ENCODE measurements at places on chromosomes 1 and 21.

DNA sequence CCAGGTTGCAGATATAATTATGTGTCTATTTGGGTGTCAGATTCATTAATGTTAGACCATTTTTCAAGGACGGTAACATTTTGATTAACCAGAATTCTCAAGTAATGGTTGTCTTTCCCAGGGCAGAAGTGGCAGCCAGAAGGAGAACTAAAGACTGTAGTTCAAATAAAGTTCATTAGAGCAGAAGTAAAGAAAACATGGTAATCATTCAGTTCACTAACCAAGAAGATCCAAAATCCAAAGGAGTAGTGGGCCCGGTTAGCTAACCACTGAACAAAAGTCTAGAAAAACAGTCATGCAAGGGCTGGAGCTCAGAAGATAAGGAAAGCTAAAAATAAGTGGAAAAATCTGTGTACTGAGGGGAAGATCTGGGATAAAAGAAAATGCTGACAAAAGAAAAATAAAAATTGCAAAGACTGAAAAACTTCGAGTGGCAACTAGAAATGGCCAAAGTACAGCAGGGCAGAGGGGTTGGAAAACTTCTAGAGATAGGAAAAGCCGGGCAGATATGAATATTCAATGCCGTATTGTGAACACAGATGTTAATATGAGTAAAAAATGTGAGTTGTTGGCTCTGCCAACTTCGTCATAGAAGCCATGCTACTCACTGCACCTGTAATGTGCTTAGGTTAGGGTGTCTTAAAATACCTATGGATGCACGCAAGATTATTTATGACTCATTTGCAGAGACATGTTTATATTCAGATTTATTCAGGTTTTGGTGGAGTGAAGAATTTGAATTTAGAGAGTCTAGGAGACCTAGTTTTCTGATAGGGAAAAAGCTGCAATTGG lies 925.9 kb downstream of the LTN1 start:
- DNase-seq: no peak

GRCh38 chr1:46804027-46804889 lies 5.4 kb downstream of the CYP4B1 start:
- no peak for DNase-seq

GRCh38 chr1:215181518-215181917 lies 99.0 kb downstream of the KCNK2 start:
- no peak for DNase-seq

GRCh38 chr1:67166196-67166595 lies at the start of gene IL23R:
TSS of gene IL23R (plus strand) at chr1:67166454. CDS start at chr1:67168121, 1,667 bp downstream.
- DNase-seq: peak; percentile 45

- no peak for DNase-seq
Observed at GRCh38 chr1:159266832-159267231, 35.3 kb upstream of the FCER1A start.

- DNase-seq: peak; percentile 82
Observed at GRCh38 chr1:10494754-10495474, 20.2 kb downstream of the PEX14 start.

GRCh38 chr1:3403388-3404231 lies 50.9 kb upstream of the ARHGEF16 start:
- no peak for DNase-seq

DNA sequence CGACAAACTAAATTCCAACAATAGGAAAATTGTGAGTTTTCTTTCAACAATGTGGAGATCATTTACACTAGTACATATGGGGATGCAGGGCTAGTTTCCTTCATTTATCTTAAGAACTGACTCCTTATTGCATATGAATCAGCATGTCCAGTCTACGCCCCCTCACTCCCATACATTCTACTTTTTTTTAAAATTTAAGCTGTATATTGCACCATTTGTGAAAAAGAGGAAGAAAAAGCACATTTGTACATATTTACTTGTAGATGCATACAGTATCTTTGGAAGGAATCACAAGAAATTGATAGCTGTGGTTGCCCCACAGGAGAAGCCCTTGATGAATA lies 15.9 kb downstream of the VPS26C start:
- DNase-seq: no peak

DNA sequence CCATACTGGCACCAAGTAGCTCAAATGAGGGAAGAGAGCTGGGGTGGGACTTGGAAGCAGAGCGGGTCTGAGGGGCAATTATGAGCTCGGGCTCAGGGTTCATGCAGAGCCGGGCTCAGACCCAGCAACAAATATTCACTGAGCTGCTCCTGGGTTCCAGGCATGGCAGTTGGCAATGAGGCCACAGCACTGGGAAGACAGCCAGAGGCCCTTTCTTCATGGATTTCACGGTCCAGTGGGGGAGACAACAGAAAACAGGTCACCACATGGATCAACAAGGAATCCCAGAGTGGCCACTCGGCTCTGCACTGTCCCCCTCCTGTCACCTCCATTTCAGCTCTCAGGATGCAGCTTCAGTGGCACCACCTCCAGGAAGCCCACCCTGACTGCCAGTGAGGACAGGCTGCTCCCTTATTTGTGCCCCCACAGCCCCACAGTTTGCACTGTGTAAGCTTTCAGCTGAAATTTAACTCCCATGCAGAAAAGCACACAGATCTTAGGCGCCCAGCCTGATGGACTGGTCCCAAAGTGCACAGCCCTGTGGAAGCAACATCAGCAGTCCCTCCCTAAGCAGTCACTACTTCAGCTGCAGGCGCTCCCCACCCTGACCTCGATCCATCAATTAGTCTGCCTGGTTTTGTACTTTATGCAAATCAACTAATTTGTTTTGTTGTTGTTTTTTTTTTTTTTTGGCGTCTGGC lies 22.4 kb downstream of the ARHGEF19 start:
- no peak for DNase-seq

DNA sequence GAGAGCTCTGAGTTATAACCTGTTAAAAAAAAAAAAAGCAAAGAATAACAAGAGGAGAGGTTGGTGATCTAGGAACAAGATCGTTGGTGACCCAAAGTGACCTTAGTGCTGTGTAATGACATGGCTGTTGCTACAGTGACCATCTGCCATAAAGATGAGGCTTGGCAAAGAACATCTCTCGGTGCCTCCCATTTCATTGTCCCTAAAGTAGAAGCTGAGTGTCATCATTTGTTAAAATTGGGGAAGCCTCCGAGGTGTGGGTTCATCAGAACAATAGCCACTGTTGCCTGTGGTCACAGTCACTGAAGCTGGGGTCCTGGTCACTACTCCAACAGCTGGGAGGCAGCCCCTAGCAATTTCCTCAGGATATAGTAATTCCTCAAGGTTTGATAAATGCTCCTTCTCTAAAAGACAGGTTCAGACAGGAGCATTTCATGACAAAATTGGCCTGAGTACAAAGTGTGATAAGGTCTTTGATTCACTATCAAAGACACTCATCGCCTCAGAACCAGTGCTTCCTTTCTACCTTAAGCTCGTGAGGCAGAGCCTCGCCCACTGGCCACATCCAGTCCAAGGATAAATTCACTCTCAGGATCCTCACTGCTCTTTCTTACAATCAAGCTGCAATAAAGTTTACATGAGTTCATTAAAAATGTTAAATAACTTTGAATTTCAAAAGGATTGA lies 81.9 kb upstream of the RGS2 start:
- DNase-seq: no peak

GRCh38 chr1:8671306-8671917 lies 146.0 kb downstream of the RERE start:
- DNase-seq: peak; percentile 48

- DNase-seq: no peak
Observed at GRCh38 chr1:153466908-153467307, 6.5 kb upstream of the S100A7 start.

DNA sequence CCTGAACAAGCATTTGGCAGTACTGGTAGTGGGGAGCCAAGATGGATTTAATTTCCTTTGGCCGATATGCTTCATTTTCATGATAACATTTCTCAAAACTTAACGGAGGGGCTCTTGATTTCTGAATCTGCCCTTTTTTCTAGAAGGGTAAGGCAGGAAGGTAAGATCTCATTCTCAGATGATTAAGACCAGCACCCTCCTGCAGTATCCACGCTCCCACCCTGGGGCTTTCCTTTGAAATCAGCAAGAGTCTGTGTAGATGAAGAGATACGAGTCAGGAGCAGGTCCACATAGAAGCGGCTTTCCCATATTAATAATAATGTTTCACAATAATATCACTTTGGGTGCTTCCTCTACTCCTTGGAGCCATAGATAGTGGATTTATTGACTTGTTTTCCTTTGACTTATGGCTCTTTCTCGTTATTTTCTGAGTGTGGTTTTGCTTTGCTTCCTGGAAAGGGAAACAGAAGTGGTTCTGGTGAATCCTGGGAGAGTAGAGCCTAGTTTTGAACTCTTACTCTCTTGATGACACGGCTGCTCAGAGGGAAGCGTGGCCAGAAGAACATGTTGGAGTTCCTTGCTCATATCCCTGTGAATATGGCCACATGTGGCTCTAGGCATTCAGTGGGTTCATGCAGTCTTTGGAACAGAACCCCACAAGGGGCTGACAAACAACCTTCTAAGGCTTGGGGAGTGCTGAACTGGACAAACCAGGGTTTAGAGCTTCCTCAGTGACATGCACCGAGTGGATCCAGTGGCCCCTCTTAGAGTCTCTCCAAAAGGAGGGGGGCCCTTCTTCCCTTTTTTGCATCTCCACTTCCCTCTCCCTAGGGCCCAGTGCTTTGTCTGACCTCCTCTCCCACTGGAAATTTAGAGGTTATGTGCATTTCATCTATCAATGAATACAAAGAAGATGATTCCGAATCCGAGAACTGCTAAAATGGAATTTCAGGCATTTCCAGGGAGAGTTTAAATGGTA lies 195.7 kb downstream of the DYRK1A start:
- no peak for DNase-seq

GRCh38 chr1:151311589-151312331 lies 15.5 kb downstream of the PI4KB start:
- peak; percentile 44 for DNase-seq

GRCh38 chr1:215530401-215530984 lies 36.6 kb upstream of the KCTD3 start:
- DNase-seq: no peak

- DNase-seq: no peak
Observed at GRCh38 chr21:26379561-26379960, 193.5 kb downstream of the CYYR1 start.

DNA sequence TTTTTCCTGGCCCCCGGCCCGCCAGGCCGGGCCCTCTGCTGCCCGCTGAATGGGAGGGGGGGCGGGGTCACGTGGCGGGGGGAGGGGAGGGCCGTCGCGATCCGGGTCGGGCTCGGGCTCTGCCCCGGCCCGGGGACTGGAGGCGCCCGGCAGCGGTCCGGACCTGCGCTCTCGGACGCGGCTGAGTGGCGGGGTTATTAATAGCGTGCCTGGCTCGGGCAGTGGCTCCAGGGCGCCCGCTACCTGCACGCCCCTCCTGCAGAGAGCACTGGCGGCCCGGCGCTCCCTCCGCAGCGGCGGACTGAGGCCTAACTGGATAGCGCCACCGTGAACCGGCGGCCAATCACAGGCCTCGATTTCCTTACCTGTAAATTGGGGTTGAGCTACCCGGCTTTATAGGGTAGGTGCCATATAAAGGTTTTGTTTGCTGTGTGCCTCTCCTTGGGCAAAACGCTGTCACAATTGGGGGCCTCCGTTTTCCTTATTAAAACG lies 28.1 kb downstream of the AHDC1 start:
- no peak for DNase-seq

GRCh38 chr1:225881081-225881958 lies 860 bp downstream of the TMEM63A start:
- peak; percentile 59 for DNase-seq
